ENCODE measurements at places on chromosomes 2 and 18.
A peak's percentile ranks its signal among the peaks of the same experiment; 100 is the strongest.

DNA sequence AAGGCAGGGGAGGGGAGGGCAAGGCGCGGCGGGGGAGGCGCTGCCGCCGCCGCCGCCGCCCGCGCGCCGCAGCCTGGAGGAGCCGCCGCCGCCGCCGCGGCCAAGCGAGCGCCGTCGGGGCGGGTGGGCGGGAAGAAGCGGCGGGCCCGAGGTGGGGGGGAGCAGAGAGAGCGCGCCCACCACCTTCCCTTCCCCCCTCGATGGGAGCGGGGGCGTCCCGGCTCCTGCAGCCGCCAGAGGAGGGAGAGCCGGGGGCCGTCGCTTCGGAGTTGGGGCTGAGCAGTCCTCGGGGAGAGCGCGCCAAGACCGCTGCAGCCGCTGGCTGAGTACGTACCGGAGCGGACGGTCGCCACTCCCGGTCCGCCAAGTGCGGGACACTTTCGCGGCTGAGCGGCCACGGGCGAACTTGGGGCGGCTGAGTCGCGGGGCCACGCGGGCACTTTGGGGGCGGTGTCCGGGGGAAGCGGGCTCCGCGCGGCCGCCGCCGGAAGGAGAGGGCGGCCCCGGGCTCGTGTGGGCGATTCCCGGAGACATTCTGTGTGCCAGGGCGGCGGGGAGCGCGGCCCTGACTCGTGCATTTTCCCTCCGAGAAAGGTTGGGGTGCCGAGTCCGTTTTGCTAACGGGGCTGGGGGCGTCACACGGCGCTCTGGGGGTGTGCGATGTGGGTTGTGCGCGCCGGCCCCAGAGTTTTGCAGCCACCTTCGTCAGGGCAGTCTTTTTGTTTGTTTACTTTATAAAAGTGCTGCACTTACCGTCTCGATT, at the start of gene NAB1:
TSS of gene NAB1 (plus strand) at position 49 of the 763 bp plus-strand sequence. CDS start 10,094 bp downstream, outside the sequence.
- peak; percentile 65 for DNase-seq

DNA sequence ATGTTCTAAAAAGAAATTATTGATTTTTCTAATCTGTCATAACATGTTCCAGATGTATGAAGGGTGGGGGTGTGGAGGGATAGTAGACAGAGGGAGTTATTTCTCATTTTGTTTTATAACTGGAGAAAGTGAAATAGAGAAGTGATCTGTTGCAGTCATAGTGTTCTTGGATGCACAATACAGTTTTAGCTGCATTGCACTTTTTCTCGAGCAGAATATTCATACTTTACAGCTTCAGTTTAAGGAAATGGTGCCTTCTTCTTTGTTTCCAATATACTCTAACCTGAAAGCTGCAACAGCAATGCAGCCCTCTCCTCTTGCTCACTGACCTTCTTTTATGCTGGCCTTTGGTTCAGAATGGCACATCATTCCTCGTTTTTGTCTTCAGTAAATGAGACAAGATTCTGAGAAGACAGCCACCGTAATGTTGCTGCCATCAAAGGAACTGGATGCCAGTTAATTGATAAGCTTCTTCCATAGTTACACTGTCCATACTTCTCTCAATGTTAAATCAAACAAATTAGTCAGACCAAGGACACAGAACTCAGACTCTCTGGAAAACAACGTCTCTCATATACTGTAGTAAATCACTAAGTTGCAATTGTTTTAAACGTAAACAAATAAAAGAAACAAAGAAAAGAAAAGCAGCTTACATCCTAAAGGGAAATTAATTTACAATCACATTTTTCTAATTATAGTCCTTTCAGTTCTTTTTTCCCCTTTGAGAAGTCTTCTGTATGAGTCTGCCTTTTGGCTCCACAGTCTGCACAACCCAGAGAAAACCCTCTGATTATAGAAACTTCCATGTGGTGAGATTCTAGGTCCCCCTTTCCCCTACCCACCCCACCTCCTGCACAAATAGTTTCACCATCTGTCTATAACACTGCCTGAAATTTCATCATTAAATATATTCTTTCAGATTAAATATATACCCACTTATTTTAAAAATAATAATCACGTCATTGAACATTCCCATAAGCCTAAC, 97.4 kb upstream of the UGP2 start:
- no peak for DNase-seq

DNA sequence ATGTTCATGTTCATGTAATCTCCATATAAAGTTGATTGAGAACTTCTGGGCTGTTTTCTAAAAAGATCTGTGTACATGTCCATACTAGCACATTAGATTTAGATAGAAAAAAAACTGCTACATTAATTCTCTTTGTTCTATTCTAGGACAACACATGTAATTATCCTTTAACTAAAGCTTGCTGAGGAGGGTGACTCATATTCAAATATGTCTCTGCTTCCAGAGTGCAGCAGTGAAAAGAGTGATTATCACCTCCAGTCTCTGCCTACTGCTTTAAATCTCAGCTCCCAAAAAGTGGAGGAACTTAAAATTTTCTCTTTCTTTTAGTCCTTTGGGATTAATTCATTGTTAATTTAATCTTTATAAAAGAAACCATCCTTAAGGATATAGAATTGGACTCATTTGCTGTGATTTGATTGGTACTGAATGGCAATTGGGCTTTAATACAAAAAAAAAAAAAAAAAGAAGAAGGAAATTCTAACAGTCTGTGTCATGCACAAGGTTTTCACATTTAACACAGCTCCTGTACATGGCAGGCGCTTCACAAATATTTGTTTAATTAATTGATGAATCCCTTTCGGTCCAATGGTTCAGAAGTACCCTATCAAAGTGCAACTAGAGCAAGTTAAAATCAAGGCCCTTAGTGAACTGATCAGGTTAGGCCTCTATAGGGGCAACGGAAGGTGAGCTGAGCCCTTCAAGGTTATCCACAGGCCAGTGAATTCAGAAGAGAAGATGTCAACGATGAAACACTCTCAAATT, 214.0 kb upstream of the KCNJ3 start:
- no peak for DNase-seq

- DNase-seq: no peak
These were observed 98.8 kb downstream of the DPP4 start for GRCh38 chr2:161975062-161975812.

DNA sequence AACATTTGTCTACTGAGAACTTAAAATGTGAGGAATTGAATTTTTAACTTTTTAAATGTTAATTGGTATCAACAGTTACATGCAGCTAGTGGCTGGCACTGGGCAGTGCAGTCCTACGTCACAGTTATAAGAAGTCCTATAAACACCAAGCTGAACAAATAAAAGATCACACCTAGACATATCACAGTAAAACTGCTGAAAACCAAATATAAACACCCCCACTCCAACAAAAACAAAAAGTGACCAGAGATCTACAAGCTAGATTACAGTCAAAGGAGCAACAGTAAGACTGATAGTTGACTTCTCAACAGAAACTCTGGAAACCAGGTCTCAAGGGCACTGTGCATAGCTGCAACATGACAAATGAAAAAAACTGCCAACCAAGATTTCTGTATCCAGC, 19.4 kb downstream of the TLK1 start:
- DNase-seq: no peak

GRCh38 chr18:51006948-51007789, 22.8 kb upstream of the SMAD4 start:
- no peak for DNase-seq

- DNase-seq: no peak
These were observed 163.4 kb downstream of the UBE2E3 start for GRCh38 chr2:181143790-181144300.

DNA sequence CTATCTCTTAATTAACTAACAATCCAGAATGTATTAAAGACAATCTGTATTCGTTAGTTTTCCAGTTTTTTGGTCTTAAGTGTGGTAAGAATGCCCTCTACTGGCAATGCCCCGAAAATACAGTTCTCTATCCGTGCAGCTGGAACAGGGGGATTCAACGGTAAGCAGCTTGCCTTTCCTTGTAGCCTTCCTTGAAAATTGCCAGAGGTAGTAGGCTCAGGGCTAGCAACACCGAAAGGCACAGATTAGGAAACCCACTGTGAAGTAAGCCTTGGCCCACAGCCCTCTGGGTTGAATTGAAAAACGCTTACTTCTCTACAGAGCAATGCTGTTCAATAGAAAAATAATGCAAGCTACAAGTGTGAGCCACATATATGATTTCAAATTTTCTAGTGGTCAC, 17.1 kb upstream of the VPS4B start:
- DNase-seq: peak; percentile 54

DNA sequence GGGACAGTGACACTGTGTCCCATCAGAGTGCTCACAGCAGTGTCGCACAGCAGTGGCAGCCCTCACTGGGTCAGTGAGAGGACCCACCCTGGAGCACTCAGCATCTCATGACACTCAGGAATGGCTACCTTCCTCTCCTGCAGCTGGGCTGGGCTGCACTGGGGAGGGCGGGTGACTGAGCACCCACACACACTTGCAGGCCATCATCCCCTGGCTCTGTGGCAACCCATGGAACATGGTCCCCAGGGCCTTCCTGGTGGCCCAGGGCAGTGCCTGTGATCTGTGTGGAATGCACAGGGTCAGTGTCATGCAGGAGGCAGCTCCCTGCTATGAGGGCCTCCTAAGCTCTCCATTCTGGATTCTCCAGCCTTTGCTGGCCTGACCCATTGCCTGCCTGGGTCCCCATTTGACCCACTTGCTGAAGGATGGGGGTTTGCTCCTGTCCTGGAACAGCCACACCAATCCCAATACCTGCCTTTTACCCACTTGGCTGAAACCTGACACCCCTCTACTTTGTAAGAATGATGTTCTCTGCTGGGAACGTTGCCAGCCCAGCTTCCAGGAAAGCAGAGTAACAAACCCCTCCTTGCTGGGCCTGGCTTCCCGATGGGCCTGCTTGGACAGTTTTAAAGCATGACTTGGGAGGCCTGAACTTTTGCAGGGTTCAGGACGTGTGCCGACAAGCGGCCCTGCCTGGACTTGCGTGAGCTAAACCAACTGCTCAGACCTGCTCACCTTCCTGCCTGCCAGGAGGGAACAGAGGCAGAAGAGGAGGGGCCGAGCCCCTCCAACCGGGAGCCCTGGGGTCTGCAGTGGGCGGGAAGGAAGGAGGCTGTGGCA, 13.7 kb downstream of the HS6ST1 start:
- no peak for DNase-seq

GRCh38 chr18:25962176-25962575, 128.2 kb downstream of the SS18 start:
- DNase-seq: no peak
